Cardiac septum (tissue), 1 donor: ENCODE measurements at places on chromosomes 4 and X. TPM values are rescaled to one million over a fixed set of nuclear protein-coding genes. Genes with fewer than 3 reads are reported as not detected.

The NDST3 gene
- total RNA-seq, result not detected

The SOWAHD gene
- total RNA-seq, result not detected

DNA sequence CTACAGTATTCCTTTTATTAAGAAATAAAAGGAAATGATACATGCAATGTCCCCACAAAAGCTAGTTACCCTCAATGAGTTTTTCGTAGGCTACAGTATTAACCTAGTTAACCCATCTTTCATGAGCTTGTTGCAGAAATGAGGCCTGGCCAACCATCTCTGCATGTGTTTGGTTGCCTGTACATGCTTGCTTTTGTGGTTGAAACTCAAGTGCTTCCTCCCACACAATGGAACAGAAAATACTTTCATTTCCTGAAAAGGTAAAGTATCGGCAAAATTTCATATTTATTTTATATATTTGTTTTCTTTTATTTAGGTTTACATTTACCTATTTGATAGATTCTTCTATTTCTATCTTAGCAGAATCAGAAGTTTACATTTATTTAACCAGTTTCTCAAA lies 214.6 kb upstream of the FAM241A start:
- DNase-seq, result no peak

GRCh38 chrX:149497626-149498025 lies 7.5 kb downstream of the IDS start:
- DNase-seq, result no peak

The MBNL3 gene
- 10.0 TPM for total RNA-seq

DNA sequence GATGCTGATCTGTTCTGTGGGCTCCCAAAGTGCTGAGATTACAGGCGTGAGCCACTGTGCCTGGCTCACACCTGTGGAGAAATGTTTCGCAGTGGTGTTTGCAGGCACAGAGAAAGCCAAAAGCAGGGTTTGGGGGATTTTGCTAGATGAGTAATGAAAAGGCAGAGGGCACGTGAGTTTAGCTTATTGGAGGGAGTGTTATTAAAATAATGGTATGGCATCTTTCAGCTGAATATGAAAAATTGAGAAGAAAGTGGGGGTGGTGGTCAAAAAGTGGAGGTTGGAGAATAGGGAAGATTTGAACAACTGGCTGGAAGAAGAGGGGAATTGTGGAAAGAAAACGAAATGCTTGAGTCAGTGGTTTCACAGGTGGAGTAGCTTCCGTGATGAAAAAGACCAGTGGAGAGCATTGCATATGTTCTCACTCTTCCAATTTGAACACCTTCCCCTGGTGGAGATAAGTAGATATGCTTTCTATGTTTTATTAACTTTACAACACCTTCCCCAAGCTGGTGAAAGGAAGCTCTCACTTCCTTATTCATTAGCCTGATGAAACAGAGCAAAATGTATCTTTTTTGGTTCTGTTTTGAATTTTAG lies 1.1 kb upstream of the CHST7 start:
- DNase-seq, result no peak

The FHIP1A gene
- total RNA-seq, result 19.5 TPM

The GRXCR1 gene
- total RNA-seq, result not detected

The SMIM14 gene
- total RNA-seq, result 12.1 TPM

- no peak for DNase-seq
Observed at GRCh38 chr4:140952717-140953116, 180.6 kb downstream of the RNF150 start.

- no peak for DNase-seq
Observed at GRCh38 chrX:131219271-131219670, 69.8 kb downstream of the IGSF1 start.

The MAGEA3 gene
- total RNA-seq, result not detected

- no peak for DNase-seq
Observed at GRCh38 chrX:37796310-37796709, 16.5 kb downstream of the CYBB start.

DNA sequence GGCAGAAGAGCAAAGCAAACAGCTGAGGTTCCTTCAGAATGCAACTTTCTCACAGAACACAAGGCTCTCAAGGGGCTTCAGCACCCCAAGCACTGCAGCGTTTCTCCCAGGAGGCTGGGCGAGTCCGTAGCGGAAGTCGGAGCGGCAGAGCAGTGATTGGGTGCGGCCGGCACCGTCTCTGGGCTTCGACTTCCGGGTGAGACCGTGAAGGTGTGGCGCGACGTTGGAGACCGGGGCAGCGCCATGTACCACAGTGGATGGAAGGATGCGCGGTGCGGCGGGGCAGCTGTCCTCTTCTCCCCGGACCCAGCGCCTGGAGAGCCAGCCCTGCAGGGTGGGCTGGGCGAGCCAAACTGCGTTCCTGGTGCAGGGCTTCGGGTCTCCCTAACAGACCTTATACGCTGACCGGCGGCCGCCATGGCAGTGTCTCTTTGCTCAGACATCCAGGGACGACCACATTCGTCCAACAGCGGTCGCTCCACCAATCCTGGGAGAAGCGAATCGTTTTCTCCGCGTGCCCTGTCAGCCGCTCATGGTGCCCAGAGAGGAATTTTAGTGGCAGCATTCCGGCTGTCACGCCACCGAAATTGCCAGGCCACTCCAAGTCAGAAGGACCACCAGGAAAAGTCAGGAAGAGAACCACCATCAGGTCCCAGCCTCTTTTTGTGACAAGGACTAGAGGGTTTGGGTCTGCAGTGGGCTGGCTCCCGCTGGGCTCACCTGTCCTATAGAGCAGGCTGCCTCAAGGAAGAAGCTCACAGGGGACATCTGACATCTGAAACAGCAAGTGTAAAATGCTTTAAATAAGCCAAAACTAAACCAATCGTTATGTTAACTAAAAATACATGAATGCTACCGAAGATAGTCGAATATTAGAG lies 20.5 kb downstream of the TRIM61 start:
- peak; percentile 83 for DNase-seq

- DNase-seq, result no peak
Observed at GRCh38 chr4:20337261-20337664, 85.6 kb downstream of the SLIT2 start.

GRCh38 chr4:211033-211511 lies 86.8 kb downstream of the ZNF718 start:
- no peak for DNase-seq

GRCh38 chrX:36528661-36529060 lies 479.5 kb upstream of the FAM47C start:
- no peak for DNase-seq

The ALAS2 gene
- total RNA-seq, result 5.6 TPM

GRCh38 chr4:1683261-1683735 lies 815 bp downstream of the FAM53A start:
- DNase-seq, result no peak
